MCF 10A (cell line): ENCODE measurements at places on chromosomes 3 and 15. TPM values are rescaled to one million over a fixed set of nuclear protein-coding genes. Genes with fewer than 3 reads are reported as not detected.

The LRRK1 gene
- total RNA-seq = 15.4 and 18.0 TPM in 2 replicates

The CAMKV gene
- not detected in 2 replicates for total RNA-seq

DNA sequence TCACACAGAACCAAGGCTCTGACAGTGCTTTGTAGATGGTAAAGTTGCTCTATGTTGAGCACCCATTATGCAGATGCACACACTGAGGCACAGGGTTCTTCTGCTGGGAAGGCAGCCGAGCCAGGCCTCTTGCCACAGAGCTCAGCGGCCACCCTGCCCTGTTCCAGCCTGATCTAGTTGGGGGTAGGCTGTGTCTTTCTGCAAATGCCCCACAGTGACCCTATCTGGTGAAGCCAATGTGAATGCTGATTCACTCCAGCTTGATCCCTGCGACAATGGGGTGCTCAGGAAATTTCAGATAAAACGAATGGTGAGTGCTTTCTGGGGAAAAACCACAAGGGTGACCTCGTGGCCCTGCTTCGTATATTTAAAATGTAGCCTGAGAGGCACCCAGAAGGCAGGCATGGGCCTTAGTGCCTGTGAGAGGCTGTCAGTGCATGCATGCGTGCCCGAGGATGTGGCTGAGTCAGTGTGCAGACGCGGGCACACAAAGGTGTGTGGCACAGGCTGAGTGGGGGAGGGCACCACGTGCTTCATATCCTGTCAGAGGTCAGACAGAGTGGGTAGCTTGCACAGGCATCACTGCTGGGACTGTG lies 85.7 kb downstream of the ATP2B2 start:
- H3K4me1 ChIP-seq = peaks cover 5% of the 10 kb centered on the region
- no peak overlapping the region for H3K4me3 ChIP-seq
- no peak overlapping the region for H3K27ac ChIP-seq

GRCh38 chr3:16918683-16919025 lies 33.9 kb downstream of the PLCL2 start:
- no peaks in the 10 kb centered on the region for H3K36me3 ChIP-seq
- H3K27ac ChIP-seq = no peak overlapping the region
- H3K4me1 ChIP-seq = no peaks in the 10 kb centered on the region
- H3K27me3 ChIP-seq = peaks cover 66% of the 10 kb centered on the region
- no peak overlapping the region for H3K4me3 ChIP-seq
- DNase-seq = no peak
